Activated CD8-positive, alpha-beta T cell treated with anti-CD3 and anti-CD28 coated beads for 36 hours (primary cell): ENCODE measurements at places on chromosomes 7 and 10.
A peak's percentile ranks its signal among the peaks of the same experiment; 100 is the strongest.

- DNase-seq, result no peak
Observed at GRCh38 chr7:92934096-92934495, 97.7 kb upstream of the CDK6 start.

DNA sequence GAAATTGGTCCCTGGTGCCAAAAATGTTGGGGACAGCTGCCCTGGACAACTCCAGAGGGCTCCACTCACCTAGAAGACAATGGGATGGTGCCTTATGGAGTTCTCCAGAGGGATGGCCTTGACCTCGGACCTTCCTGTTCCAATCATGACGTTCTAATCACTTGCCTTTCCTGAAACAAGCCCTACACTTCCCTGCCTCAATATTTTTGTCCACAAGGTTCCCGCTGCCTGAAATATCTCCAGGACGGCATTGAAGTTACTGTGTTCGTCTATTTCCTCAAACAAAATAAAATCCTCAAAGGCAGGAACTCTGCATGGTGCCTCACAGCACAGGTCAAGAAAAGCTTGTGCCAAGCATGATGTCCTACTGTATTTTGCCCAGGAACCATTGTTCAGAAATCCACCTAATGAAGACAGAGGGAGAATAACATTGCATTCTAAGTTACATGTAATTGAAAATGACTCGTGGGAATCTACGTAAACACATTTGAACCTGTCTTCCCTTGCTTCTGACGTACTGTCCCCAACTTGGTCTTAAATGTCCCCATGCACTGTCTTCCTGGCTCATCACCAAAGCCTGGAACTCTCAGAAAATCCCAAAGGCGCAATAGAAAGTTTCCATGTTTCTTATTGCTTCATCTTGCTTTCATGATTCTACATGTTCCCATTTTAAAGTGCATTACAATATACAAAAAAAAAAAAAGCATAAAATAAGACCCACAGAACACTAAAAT, 342.3 kb upstream of the NRP1 start:
- DNase-seq, result no peak

DNA sequence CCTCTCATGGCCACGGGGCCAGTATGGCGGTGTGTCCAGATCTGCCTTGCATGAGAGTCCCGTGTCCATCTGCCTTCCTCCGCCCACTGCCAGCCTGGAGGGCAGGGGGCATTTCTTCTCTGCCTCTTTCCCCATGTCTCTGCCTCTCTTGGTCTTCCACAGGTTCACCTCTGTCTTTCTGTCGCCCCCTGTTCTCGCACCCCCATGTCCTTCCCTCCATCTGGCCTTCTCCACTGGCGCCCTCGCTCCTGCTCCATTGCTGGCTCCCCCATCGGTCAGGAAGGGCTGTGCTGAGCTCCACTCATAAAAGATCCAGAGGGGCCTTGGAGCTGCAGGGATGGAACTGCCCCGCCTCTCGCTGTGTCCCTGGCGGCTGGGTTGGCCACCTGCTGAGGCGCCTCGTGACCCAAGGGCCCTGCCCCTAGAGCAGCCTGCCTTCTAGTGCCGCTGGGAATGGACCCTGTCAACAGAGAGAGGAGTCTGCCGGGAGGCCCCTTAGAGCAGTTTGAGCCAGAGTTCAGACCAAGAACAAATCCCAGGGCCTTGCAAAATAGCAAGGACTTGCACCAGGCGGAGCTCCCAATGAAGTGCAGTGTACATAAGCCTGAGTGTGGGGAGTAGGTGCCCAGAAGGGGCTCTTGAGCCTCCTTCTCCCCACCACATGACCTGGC, 42.0 kb downstream of the GOLGA7B start:
- no peak for DNase-seq

GRCh38 chr7:47688311-47689100, 106.6 kb upstream of the TNS3 start:
- no peak for DNase-seq

DNA sequence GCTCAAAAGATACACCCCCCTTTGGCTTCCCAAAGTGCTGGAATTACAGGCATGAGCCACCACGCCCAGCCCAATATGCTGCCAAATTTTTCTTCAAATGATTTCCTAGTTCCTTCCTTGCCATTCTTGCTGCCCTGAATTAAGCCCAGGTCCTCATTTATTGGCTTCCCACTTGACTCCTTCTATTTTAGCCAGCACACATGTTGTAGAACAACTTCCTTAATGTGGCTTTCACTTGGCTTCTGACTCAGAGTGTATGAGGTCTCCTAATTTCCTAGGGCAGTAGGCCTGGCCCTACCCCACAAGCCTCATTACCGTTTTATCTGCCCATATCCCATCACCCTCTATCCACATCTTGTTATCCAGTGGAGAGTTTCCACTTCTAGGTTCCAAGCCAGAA, 21.8 kb upstream of the HIPK2 start:
- DNase-seq, result no peak

DNA sequence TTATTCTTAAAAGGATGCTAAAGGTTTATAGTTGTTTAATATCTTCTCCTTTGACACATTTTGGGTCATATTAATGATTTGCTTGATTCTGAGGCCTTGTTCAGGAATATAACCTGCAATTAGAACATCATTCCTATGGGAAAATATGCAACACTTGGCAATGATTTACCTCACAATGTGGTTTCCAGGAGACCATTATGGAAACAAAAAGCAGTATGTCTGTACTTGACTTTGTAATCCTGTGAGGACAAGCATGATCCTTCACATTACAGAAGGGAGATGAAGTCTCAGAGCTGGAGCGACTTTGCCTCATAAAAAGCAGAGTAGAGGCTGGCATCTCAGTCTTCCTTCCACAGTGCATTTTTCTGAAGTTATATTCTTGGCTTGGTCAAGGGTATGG, 57.0 kb upstream of the CDCA7L start:
- no peak for DNase-seq

GRCh38 chr7:15546272-15546792, 15.5 kb downstream of the AGMO start:
- DNase-seq, result no peak

DNA sequence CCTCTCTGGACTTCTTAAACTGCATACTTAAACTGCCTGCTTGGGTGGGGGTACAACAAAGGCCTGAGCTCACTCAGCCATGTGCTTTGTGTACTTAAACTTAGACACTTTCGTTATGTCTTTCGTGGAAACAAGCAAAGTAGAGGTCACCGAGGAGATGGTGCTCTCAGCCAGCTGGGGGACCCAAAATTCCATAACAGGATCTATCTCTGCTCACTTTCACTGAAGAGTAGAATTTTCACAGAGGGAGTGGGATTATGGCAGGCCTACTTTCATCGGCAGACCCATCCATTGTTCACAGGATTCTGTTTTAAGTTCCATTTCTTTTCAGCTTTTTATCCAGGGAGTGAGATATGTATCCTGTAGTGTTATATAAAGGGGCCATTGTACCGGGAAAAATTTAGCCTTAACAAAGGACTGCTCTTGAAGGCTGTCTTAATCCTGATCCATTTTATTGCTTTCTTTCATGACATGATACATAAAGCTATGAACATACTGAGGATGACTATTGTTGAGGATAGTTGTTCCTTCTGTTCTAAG, 370.0 kb upstream of the GHITM start:
- DNase-seq, result no peak

GRCh38 chr7:130491841-130492522, at the start of gene MEST:
Gene MEST, plus strand, starts transcription at chr7:130492085. Its CDS starts 229 bp downstream, at chr7:130492314.
- DNase-seq, result peak; percentile 17

DNA sequence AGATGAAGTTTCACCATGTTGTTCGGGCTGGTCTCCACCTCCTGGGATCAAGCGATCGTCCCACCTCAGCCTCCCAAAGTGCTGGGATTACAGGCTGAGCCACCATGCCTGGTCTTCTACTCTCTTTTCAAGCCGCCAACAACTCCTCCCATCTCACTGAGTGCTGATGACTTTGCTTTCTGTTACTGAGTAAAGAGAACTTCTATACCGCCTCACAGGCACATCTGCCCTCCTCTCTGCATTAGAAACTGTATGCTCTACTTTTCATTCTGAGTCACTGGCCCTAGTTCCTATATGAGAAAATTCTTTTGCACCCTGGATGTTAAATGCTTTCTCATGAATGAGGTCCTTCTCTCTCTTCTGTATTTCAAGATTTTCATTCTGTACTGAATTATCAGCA, 2.2 kb upstream of the ZNF239 start:
- no peak for DNase-seq

DNA sequence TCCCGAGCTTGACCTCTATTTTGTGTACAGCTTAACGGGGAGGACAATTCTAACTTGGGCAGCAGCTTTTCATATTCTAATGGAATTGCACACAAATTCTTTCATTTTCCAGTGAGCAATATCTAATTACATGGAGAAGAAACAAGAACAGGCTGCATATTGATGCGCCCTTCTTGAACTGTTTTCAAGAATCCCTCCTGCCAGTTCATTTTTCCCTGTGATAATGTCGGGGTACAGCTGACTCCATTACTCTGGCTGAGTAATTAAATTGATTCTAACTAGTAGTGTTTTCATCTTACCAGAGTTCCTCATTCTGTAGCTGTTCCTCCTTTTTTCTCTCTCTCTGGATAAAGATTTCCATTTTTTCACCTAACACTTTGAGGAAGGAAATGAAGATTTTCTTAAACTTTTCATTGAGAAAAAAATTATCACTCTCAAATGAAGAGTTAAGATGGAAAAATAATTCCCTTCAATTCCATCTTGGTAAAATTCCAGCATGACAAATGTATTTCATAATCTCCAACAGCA, 190.9 kb downstream of the FANK1 start:
- no peak for DNase-seq

GRCh38 chr7:134307320-134307719, 9.4 kb downstream of the SLC35B4 start:
- DNase-seq, result no peak

GRCh38 chr7:9498303-9498702, 1064.9 kb downstream of the NXPH1 start:
- no peak for DNase-seq

- DNase-seq, result no peak
Observed at GRCh38 chr10:61752111-61753011, 89.6 kb downstream of the CABCOCO1 start.

GRCh38 chr10:60497364-60497763, 107.7 kb upstream of the ANK3 start:
- DNase-seq, result no peak

DNA sequence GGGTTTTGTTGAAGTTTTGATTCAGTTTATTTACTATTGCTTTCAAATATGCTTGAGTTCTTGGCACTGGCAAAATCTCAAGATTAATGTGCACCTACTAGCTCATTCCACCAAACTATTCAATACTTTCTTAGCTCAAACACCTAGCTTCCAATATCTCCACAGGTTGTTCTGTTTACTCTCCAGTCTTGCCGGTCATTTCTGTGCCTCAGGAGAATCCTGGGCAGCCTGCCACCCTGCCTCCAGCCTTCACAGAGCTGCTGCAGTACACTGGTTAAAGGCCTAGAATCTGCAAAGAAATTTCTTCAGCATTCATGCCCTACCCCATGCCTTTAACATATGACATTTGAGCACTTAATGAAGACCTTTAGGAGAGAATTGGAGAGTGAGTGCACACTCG, 4.0 kb upstream of the TMEM106B start:
- no peak for DNase-seq

GRCh38 chr10:11286261-11286852, 268.7 kb downstream of the CELF2 start:
- peak; percentile 18 for DNase-seq

DNA sequence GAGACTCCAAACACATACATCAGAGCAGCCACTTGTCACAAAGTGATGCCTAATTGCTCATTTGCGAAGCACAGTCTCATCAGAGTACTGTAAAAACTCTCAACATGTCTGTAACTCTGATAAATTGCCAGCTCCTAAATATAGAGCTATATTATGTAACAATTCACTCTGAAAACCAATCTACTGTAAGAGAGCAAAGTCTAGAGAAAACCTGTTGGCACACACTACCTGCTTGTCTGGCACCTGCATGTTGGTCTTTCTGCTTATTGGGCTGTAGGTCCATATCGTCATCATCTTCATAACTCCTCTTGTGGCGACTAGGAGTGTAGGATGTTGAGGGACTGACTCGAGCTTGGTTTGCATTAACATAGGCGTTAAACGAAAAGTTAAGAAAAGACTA, 19.8 kb downstream of the MCMBP start:
- no peak for DNase-seq

- DNase-seq, result no peak
Observed at GRCh38 chr7:78529392-78529791, 730.8 kb downstream of the PHTF2 start.

GRCh38 chr7:151142686-151143040, 24.8 kb downstream of the GBX1 start:
- DNase-seq, result no peak

DNA sequence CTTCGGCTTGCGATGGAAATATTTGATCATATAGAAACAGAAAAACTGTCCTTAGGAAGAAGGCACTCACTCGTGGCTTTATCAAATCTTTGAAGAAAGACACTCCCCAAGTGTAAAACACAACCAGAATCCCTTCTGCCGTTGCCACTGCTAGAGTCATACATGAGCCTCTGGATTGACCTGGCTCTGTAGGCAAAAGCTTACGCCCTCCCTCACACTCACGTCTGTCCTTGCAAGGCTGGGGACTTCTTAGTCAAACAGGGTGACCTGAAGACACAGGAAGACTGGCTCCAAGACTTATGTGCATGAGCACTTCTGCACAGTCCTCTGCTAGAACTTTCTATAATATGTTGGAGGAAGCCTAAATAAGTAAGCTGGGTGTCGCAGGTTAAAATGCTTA, 135.4 kb upstream of the MDFIC start:
- peak; percentile 18 for DNase-seq

- peak; percentile 68 for DNase-seq
Observed at GRCh38 chr10:89207181-89207800, at the start of gene CH25H. Gene CH25H, minus strand, starts transcription at chr10:89207317. Its CDS starts 25 bp downstream, at chr10:89207292.

GRCh38 chr7:131196803-131197202, 130.9 kb upstream of the MKLN1 start:
- no peak for DNase-seq

- no peak for DNase-seq
Observed at GRCh38 chr10:1359626-1359955, 303.4 kb downstream of the WDR37 start.

DNA sequence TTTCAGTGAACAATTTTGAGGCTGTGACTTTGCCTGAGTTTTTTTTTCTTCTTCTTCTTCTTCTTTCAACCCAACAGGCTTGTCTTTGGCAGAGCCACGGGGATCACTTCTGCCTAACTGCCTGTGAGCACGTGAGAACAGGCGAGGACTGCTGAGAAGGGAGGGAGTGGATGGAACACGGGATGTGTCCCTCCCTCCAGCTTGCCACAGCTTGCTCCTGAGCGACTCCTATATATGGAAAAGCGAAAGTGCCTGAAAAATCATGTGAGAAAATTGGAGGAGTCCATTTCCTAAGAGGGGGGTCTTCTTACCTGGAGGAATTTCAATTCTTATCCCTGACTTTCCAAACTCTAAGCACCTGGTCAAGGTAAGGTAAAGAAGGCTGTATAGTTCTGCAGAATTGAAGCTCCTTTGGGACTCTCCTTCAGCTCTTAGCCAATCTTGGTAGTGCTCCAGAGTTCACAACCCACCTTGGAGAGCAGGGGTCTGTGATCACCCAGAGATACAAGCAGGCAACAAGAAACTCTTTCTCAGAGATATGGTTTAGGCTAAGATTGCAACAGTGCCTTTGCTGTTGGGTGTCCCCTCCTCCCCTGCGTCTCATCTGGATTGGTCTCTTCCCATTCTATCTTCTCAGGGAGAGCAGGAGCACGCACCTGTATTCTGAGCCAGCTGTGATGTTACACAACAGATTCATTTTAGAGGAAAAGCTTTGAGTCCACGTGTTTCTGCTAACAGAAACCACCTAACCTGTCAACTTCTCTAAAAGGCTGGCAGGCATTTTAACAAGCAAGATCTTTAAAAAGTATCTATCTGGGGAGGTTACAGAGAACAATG, at the start of gene MAT1A:
MAT1A (minus strand) TSS at position 208 of the 837 bp plus-strand sequence. CDS start 235 bp downstream, outside the sequence.
- no peak for DNase-seq
